Mesenchymal stem cell (in vitro differentiated cells and primary cell): ENCODE measurements at places on chromosomes 16 and 17.

DNA sequence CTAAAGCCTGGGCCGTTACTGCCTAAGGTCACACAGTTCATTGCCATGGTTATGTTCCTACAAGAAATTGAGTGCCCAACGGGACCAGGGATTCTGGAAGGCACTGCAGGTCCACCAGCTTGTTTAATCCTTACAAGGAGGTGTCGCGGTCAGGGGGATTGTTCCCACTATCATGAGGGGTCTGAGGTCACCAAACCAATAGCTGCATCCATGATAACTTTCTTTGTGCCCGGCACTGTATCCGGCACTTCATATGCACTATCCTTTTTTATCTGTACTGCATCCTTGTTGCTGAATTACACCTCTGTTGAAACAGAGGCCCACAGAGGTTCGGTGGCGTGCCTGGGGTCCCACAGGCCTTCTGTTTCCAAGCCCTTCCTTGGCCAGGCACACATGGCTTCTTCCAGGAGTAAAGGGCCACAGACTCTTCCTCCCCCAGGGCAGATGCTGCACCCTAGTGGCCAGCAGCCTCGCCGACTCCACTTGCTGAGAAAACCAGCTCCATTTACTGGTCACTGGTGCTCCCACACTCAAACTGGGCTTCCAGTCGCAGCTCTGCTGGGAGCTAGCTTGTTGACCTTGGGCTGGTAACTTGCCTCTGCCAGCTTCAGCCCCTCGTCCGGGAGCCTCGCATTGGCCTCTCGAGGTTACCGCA, 82.0 kb upstream of the PLCG2 start:
- DNase-seq, result peak; percentile 56

DNA sequence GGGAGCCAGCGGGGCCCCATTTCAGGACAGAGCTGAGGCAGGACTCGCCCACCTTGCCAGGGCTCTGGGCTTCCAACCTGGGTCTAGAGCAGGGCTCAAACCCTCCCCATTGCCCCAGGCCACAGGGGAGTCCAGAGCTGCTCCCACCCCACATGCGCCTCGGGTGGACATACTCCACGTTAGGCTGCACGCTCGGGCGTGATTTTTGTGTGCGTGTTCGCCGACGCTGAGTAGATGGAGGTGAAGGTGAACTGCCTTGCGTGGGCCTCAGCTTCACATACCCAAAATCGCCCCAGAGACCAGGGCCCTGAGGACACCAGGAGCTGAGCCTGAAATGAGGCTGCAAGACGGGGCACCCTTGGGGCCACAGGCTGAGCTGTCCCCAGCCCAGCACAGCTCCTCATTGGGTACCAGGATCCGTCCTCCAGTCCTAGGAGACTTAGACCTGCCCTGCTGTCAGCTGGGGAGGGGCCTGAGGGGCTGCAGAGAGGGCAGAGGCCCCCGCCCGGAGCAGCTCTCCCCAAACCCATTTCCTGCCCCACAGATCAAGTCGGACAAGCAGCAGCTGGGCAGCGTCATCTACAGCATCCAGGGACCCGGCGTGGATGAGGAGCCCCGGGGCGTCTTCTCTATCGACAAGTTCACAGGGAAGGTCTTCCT, 8.2 kb downstream of the CDH15 start:
- no peak for DNase-seq

DNA sequence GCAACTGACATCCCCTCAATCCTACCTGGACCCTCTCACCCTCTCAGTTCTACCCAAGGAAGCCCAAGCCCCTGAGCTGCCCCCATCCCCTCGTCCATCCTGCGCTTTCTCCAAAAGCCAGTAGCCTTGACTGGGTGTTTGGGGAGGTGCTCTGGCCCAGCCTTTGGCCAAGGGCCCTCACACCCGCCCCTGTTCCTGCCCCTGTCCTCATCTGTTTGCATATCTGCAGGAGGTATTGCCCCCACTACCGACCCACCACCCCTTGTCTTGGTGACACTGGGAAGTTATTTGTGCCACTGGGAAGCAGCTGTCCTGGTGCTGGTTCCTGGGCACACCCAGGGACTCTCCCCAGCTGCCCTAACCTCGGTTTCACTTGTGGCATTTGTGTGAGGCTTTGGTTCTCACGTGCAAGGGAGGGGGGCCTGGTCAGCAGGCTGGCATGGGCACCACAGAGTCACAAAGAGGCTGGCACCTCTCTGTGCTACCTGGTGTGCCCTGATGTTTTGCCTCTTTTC, 75.3 kb downstream of the MRC2 start:
- DNase-seq, result no peak

GRCh38 chr17:4555873-4556759, 932 bp upstream of the MYBBP1A start:
- no peak for DNase-seq

GRCh38 chr17:47203984-47204721, 5.0 kb upstream of the MYL4 start:
- peak; percentile 16 for DNase-seq

DNA sequence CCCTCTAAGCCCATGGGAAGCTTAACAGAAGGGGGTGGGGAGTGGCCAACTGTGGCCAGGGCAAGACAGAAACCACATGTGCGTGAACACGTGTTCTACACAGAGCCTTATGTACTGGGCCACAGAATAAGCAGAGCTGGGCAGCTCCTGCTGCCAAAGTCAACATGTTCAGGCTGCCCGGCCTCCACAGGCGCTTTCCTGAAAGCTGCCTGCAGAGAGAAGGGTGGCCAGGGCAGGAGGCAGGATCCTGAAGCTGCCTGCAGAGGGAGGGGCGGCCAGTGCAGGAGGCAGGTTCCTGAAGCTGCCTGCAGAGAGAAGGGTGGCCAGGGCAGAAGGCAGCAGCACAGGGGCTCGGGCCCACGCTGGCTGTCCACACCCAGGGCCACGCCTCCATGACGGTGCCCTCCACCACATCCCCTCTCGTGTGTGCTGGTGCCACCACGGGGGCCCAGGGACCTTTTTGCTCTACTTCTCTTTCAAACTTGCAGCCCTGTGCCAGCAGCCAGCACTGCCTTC, 79.5 kb downstream of the ANKRD11 start:
- DNase-seq, result peak; percentile 53

DNA sequence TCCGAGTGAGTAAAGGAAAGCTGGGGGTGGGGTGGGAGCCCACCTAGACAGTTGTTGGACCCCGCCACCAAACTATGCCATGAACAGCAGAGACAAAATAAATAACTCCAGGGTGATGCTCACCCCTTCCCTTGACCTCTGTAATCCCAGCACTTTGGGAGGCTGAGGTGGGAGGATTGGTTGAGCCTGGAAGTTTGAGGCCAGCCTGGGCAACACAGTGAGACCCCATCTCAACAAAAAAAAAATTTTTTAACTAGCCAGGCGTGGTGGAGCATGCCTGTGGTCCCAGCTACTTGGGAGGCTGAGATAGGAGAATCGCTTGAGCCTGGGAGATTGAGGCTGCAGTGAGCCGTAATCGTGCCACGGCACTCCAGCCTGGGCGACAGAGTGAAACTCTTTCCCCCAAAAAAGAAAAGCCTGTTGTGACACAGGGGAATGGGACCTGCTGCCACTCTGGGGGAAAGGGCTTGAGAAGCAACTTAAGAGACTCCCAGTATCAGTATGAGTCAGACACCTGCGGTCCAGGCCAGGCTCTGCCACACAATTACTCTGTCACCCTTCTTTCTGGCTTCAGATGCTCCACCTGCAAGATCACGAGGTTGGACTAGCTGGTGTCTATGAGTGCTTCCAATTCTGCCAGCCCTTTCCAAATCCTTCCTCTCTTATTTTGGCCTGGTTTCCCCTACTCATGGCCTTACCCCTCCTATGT, 5.0 kb downstream of the SGCA start:
- no peak for DNase-seq

DNA sequence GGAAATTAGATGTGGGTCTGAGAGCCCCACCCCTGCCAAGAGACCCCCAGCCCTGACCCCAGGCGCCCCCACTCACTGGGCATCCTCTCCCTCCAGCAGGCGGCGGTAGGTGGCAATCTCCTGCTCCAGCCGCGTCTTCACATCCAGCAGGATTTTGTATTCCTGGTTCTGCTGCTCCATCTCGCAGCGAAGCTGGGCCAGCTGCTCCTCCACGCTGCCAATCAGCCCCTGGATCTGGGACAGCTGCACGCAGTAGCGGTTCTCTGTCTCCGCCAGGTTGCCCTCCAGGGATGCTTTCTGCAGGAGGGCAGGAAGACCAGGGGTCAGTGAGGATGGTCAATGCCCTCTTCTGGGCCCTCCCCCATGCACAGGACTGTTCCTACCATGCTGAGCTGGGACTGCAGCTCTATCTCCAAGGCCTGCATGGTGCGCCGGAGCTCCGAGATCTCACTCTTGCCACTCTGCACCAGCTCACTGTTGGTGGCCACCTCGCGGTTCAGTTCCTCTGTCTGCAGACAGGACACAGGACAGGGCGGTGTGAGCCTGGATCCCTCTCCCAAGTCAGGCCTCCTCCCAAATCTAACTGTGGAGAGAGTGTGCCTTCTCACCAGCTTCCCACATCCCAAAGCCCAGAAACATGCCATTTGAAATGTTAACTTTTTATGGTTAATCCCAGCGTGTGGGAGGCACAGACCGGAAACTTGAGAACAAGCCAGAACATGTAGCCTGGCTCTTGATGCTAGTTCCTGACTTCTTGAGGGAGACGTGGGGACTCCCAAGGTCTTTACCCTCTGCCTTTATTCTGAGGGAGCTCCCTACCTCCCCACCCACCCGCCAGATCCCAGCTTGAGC, 3.6 kb downstream of the KRT17 start:
- DNase-seq, result no peak

DNA sequence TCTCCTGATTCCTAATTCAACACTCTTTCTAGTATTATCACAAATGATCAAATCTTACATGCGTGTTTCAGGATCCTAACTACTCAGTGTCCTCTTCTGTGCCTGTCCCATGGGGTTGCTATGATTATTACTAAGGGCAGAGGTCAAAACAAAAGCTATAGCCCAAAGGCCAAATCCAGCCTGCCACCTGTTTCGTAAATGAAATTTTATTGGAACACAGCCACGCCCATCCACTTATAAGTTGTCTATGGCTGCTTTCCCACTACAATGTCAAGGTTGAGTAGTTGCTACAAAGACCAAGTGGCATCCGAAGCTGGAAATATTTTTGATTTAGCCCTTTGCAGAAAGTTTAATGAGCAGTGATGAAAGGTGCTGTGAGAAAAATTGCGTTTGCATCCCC, 336.6 kb downstream of the TMEM114 start:
- DNase-seq, result no peak
